Activated CD8-positive, alpha-beta T cell treated with anti-CD3 and anti-CD28 coated beads for 36 hours (primary cell): ENCODE measurements at places on chromosomes 2 and 18. TPM values are rescaled to one million over a fixed set of nuclear protein-coding genes. Genes with fewer than 3 reads are reported as not detected.

The QPCT gene
- total RNA-seq, result 0.29 TPM

The VIT gene
- not detected for total RNA-seq

The VSNL1 gene
- total RNA-seq, result not detected

GRCh38 chr2:151287513-151288250 is 1.8 kb downstream of the NMI start:
- DNase-seq, result no peak

The MFSD2B gene
- 0.32 TPM for total RNA-seq

The IL37 gene
- total RNA-seq, result not detected

The FZD7 gene
- total RNA-seq, result 0.70 TPM

The SRD5A2 gene
- not detected for total RNA-seq

GRCh38 chr2:11865378-11865777 is 118.9 kb downstream of the LPIN1 start:
- DNase-seq, result no peak

- DNase-seq, result peak; percentile 30
These were observed 48.0 kb upstream of the MRPL33 start for GRCh38 chr2:27723372-27724144.

DNA sequence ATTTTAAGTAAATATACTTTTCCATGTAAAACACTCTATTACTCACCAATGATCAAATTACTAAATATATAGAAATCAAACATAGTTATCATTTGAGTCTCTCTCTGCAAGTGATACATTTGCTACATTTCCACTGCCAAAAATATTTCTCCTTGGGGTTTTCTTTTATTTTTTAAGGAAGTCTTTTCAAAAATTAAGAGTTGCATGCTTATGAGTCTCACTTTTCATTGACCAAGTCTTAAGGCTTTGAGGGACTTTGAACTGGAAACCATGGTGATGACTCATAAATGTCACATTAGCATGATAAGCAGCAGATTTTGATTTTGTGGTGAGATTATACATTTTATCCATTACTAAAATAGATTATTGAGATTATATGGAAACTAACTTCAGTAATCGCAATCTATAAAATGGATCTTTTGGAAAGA is 152.9 kb downstream of the FAM124B start:
- no peak for DNase-seq

The PIAS2 gene
- 26.9 TPM for total RNA-seq

DNA sequence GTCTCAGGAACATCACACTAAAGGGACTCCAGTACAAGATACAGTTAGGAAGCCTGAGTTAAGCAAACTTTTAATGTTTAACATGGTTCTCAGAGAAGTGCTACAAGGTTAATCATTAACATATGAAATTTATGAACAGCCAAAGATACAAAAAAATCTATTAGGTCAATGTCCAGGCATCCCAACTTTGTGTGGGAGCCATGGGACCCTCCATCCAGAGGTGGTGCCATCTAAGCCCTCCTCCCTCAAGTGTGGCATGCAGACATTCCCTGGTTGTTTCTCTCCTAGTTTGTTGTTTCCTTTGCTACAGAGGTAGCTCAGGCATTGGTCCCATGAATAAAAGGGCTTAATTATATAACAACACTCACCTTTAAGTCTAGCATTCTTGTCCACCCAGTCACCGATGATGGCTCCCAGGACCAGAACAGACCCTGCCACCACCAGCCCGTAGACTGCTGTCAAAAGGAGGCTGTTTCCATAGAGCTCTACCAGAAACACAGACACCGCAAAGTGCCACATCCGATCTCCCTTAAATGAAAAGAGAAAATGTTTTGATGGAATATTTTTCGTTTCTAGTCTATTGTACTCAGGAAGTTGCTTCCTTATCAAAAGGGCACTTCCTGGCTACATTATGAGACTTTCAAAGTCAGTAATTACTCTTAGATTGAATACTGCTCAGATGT is 5.7 kb downstream of the SLC40A1 start:
- no peak for DNase-seq

The SLC9A2 gene
- total RNA-seq, result 0.05 TPM

- DNase-seq, result no peak
These were observed 15.3 kb upstream of the PPP4R1 start for GRCh38 chr18:9629709-9630108.

The HTR2B gene
- total RNA-seq, result not detected

DNA sequence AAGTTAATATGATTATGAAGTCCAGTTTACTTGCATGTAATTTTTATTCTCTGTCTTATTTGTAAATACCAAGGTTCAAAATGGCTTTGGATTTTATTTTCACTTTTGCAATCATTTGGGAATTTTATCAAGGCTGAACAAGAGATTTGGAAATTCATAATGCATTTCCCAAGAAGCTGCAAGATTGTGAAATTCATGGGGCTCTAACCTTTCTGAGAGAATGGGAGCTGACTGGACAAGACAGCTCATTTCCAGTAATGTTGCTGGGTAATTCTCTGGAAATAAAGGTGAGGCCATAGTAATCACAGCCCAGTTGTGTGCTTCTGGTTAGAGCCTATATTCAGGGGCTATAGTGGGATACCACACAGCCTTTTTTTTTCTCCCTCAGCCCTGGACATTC is 21.5 kb upstream of the NABP1 start:
- DNase-seq, result no peak

The GNLY gene
- 52.6 TPM for total RNA-seq

- DNase-seq, result no peak
These were observed 22.2 kb downstream of the KCNG2 start for GRCh38 chr18:79819968-79820351.

DNA sequence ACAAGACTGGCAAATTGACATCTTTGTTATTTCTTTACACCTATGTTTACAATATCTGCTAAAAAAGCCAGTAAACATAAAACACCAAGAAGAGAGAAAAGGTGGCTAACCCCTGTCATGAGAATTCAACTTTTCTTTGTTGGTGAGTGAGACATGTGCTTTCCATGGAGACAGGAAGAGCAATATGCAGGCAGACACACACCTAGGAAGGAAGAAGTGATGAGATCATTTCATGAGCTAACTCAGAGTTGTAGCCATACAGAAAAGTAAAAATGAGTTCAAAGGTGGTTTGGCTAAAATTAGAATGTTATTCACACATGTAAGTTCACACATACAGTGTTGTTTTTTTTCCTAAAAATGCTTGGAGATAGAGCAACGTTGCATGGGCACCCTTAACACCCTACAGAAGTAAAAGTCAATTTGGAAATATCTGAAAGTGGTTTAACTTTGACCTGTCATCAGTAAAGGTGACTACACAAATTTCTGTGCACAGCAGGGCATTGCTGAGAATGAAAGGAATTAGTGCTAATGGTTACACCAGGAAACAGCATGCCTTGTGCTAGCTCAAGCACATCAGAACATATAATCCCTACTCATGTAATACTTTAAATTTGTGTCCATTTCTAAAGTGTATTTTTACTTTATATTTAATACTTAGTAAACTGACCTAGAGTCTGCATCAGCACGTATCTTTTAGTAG is 557.6 kb downstream of the CBLN2 start:
- DNase-seq, result no peak

The CBLN2 gene
- not detected for total RNA-seq

- no peak for DNase-seq
These were observed 13.2 kb upstream of the DES start for GRCh38 chr2:219404954-219405353.

GRCh38 chr2:198339116-198339515 is 534.7 kb downstream of the PLCL1 start:
- no peak for DNase-seq

DNA sequence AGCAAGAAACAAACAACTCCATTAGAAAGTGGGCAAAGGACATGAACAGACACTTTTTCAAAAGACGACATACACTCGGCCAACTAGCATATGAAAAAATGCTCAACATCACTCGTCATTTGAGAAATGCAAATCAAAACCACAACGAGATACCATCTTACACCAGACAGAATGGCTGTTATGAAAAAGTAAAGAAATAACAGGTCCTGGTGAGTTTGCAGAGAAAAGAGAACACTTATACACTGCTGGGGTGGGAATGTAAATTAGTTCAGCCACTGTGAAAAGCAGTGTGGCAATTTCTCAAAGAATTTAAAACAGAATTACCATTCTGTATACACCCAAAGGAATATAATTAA is 130.5 kb downstream of the PLCL1 start:
- no peak for DNase-seq

- DNase-seq, result peak; percentile 34
These were observed 94.4 kb downstream of the FANCL start for GRCh38 chr2:58146707-58147106.

GRCh38 chr2:219441451-219442255 is 7.0 kb downstream of the SPEG start:
- peak; percentile 51 for DNase-seq

The COLEC11 gene
- 0.49 TPM for total RNA-seq

The TNS1 gene
- 1.8 TPM for total RNA-seq

DNA sequence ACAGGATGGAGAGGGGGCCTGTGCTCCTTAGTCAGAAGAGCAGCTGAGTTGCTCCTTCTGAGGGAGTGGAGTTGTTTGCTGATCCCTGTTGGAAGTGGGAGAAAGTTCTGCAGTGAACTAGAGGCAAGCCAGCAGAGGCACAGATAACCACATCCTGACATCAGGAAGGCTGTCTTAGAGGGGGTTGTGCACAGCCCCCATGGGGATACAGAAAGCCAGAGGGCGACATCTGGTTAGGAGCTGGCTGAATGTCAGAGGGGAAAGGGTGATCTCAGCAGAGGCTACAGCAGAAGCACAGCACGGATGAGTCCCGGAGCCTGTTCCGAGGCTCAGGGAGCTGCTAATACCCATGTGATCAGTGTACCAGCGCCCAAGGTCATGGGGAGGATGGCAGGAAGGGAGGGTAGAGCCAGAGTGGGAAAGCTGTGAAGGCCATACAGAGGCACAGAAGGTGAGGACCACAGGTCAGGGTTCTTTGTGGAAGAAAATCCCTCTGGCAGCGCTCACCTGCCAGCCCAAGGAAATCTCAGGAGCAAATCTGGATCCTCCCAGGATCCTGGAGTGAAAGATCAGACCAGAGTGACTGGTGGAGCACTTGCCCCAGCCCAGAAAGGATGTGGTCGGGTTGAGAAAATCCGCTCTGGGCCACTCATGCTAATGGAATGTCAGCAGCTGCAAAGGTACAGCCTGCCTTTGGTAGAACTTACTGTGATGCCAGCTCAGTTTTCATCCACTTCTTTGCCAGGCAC is 111.8 kb downstream of the STPG4 start:
- no peak for DNase-seq

GRCh38 chr18:11864471-11864870 is 13.3 kb downstream of the CHMP1B start:
- DNase-seq, result no peak

DNA sequence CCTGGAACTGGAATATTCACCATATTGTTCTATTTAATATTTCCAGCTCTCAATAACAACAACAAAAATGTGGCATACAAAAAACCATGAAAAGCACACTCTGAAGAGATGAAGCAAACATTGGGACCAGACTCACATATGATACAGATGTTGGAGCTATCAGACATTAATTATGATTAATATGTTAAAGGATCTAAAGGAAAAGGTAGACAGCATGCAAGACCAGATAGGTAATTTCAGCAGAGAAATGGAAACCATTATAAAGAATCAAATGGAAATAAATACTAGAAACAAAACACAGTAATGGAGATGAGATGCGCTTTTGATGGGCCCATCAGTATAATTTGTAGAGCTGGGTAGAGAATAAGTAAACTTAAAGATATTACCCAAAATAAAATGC is 50.9 kb upstream of the MGAT4A start:
- DNase-seq, result no peak

DNA sequence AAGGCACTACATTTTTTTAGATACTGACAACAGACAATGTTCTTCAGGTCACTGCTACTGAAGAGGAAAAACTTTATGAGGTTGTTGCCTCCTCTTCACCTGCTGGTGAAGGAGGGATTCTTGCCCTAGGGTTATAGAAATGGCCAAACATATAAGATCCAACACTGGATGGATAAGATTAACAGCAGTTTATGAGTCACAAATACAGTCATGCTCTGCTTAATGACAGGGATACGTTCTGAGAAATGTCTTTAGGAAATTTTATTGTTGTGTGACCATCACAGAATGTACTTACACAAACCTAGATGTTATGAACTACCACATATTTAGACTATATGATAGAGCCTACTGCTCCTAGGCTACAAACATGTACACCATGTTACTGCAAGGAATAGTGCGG is 57.4 kb upstream of the AMMECR1L start:
- DNase-seq, result no peak

DNA sequence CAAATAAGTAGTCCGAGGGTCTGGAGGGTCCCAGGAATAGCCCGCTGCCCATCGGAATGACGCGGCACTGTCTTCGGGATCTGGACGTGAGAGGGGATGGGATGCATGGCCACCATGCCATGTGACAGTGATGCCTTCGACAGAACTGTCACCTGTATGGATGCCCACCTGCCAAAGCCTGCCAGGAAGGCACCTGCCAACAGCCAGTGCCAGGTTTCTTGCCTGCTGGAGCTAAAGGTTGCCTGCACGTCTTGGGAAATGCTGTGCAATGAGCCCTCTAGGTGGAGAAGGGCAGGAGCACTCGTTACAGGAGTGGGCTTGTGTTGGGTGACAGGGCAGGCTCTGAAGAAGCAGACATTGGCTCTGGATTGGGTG is 20.5 kb downstream of the GPR35 start:
- DNase-seq, result no peak

GRCh38 chr18:25898965-25899364 is 191.4 kb downstream of the SS18 start:
- DNase-seq, result no peak

The GPR45 gene
- not detected for total RNA-seq
